Fibroblast of skin of right biceps (primary cell): ENCODE measurements at places on chromosomes 1 and 21.

GRCh38 chr1:241507189-241507863 lies 12.2 kb downstream of the FH start:
- DNase-seq: peak; percentile 58

- DNase-seq: no peak
Observed at GRCh38 chr1:85553416-85554335, 26.9 kb upstream of the CCN1 start.

- DNase-seq: no peak
Observed at GRCh38 chr1:20481643-20482498, 4.1 kb downstream of the CAMK2N1 start.

DNA sequence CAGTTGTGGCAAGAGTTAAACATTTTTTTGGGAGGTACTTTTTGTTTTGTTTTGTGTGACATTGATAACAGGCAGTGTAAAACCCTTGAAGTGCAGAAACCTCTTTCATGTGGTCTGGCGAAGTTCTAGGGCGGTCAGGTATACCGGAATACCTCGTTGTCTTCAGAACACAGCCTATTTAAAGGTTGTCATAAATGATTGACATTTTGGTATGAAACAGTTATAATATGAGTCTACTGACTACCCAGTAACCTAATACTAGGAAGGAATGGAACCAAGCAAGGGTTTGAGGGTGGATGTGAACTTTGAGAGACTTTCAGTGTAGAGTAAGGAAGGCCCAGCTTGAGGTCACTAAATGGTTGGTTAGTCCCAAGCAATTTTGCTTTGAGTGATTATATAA lies 40.5 kb downstream of the PATJ start:
- DNase-seq: no peak
